ENCODE measurements at places on chromosomes 5 and 9.
A peak's percentile ranks its signal among the peaks of the same experiment; 100 is the strongest.

GRCh38 chr9:6715755-6716643 is 41.8 kb upstream of the KDM4C start:
- no peak for DNase-seq

- no peak for DNase-seq
These were observed 41.1 kb downstream of the RAPGEF6 start for GRCh38 chr5:131593921-131594320.

DNA sequence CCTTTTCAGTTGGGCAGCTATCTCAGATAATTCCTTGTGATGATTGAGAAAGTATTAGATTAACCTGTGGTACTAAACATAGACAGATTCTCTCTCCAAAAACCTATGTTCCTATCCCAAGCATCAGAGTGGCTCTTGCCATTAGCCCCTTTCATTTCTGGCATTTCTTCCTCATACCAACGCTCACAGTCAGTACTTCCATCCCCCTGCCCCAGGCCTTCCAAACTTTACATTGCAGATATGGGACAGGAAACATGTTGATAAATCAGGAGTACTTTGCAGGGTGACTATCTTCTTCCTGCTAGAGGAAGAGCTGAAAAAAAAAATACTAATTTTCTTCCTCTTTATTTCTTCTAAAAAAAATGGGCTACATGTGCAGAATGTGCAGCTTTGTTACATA is 442.6 kb upstream of the RGMB start:
- no peak for DNase-seq

DNA sequence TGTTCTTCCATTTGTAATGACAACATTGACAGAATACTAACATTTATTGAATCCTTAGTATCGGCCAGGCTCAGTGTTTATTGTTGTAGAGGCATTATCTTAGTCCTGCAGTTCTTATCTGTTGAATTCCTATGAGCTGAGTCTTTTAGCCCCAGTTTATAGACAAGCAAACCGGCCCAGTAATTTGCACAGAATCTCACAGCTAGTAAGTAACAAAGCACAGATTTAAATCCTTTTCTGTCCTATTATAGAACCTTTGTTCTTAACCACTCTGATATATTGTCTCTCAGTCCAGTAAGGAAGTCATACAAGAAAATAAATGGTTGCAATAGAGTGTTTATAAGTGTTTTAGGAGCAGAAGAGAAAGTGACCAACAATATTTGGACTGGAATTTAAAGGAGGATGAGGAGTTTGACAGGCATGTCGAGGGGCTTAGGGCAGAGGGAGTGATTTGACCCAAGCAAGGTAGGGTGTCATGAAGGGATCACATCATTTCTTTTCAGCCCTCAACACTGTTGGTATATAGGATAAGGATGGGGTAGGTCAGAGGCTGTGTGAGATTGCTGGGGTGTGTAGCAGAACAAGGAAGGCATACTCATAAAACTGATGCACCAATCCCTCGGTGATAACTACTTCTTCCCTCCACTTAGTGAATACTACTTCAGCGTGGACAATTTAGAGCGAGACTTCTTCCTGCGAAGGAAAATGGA is 39.5 kb downstream of the LARP1 start:
- no peak for DNase-seq

GRCh38 chr5:93592883-93593282 is 9.9 kb downstream of the NR2F1 start:
- DNase-seq: no peak

DNA sequence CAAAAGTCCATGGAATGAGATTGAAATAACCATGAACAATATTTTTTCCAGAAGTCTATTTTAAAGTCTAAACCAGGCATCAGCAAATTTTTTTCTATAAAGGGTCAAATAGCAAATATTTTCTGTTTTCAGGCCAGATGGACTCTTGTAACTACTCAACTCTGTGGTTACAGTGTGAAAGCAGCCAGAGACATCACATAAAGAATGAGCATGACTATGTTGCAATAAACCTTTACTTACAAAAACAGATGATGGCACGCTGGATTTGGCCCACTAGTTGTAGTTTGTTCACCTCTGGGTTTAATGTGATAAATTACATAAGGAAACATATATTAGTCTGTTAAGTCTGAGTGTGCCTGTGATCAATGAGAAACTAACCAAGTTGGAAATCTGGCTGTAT is 319.2 kb downstream of the TRPM3 start:
- DNase-seq: peak; percentile 1

- DNase-seq: no peak
These were observed 46.9 kb upstream of the TESK1 start for GRCh38 chr9:35558185-35558584.

GRCh38 chr9:87259543-87260518 is 237.8 kb upstream of the DAPK1 start:
- DNase-seq: peak; percentile 52

DNA sequence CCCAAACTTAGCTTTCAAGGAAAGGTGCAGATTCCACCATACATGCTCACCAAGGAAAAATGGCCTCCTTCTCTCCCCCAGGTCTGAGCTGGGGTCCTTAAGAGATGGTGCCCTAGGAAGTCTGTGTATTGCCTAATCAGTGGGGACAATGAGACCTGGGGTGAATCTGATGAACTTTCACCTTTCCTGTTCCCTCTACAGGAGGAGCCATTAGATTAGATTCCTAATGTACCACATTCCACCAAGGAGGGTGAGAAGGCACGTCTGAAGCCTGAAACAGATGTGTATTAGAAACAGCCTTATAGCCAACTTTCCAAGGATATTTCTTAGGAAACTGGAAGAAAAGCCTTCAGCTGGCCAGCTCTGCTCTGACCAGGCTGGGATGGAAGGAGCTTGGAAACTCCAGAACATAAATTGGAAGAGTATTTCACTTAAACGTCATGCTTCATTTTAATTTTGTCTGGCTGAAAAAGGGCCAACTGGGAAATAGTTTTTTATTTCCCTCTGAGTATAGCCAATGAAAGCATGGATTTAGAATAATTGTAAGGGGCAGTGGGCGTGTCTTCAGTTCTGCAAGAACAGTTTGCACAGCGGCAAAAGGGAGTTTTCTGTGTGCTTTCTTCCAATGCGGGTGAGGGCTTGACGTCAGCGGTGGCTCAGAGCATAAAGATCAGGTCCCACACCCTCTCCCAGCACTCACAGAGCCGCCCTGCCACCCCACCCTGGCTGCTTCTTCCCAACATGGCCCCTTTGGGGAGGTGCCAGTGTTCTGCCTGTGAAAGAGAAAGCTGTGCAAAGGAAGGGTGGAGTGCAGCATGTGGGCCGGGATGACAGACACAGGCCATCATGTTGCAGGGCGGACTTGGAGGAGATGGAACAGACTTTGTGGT is 210.9 kb downstream of the ESM1 start:
- DNase-seq: no peak

DNA sequence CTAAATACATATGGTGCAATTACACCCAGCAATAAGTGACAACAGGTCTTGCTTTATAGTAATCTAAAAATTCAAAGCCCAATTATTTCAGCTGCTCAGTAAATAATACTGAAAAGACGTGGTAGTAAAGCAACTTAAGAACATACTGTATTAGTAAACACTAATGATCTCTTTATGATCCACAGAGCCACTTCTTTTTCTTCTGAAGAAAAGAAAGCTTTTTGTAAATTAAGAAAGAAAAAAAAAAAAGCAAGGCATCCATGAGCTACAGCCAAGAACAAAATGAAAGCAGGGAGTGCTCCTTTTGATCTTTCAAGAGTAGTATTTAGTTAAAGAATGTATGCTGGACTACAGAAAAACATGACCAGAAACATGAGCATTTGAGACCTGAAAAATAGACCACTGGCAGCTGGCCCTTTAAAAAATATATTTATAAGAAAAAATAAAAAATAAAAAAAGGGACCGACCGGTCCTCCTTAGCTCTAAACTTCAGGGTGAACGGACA is 348.7 kb downstream of the GLIS3 start:
- no peak for DNase-seq

DNA sequence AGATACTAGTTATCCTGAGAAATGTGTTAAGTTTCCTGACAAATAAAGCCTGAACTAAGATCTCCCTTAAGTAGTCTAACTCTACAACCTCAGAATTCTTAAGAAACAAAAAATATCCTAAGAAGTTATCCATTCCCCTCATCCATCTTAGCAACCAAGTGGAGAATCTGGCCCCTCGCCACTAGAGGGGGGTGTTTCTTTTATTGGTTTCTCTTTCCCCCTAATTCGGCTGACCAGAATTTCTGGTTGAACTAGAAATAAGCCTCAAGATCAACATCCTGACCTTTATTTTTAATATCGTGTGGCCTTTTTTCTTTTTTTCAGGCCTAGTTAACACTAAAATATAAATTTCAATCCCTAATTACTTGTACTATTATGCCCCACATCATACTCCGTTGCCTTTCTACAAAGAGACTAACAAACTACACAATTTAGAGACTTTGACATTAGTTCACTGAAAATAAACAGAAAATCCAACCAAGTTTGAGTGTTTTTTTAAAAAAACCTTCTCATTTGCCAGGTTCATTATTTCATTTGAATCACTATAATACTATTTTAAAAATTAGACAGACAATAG is 14.3 kb upstream of the NR4A3 start:
- no peak for DNase-seq

- DNase-seq: no peak
These were observed 15.6 kb upstream of the SPINK14 start for GRCh38 chr5:148152781-148153180.

DNA sequence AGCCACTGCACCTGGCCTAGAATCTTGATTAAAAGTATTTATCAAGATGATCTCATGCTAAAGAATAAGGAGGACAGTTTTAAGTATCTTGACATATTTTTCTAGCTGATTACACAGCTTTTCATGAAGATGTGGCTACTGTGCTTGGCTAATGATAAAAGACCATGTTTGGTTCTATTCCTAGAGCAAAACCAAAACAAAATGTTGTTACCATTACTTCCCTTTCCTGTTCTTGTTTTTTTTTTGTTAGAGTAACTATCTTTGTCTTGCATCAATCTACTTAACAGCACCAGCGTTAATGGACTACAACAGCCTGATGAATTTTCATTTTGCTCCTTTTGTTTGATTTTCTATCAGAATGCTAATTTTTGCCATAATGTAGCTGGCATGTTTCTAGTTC is 86.2 kb upstream of the DHFR start:
- DNase-seq: no peak

DNA sequence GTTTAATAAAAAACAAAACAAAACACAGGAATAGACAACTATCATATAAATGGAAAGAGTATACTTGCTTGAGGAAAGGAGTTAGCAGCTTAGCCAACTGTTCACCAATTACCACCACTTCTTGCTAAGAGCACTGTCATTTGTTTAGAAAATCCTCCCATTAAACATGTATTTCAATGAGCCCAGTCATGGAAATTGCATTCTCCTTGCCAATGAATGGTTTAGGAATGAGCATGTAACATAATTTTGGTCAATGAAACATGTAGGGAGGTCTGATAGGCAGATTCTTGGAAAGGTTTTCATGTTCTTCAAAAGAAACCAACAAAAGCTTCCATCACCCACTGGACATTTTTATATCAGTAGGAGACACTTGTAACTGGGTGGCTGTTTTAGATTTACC is 502.8 kb upstream of the PAPPA start:
- DNase-seq: peak; percentile 94

GRCh38 chr9:135602789-135603481 is 36.4 kb downstream of the GLT6D1 start:
- DNase-seq: no peak
